Activated CD4-positive, CD25-positive, alpha-beta regulatory T cell (primary cell): ENCODE measurements at places on chromosomes 7 and 10.

GRCh38 chr7:98913612-98914011 lies 35.3 kb downstream of the TRRAP start:
- no peak for DNase-seq

- no peak for DNase-seq
Observed at GRCh38 chr10:88901206-88901983, 21.4 kb downstream of the STAMBPL1 start.

DNA sequence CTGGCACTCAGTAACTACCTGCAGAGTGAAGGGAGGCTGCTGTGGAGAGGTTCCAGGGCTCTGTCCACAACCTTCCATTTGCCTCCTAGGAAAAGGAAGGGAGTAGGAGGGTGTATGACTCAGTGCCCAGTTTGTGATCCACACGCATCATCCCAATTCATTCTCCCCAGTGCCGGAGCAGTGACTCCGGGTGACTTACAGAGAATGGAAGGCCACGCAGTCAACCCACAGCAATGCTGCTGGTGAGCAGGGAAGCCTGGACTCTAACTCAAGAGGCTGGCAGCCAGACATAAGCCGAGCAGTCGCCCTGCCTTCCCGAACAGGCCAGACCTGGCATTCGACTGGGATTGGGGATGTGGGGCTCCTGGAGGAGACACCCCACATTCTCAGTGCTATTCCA lies 139.9 kb downstream of the SH3PXD2A start:
- no peak for DNase-seq

DNA sequence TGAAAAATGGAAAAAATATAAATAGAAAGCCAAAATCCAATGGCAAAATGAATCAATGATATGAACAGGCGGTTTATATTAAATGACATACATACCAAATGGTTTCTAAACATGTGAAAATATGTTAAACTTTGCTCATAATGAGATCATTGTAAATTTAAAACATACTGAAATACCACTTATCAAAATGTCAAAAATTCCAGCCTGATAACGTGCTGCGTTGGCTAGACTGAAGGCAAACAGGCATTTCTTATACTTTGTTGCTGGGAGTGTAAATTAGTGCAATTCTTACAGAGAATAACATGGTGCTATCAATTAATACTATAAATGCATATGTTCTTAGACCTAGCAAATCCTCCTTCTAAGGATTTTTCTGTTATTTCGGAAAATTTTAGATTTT lies 225.8 kb upstream of the FAM3C start:
- DNase-seq, result no peak

- no peak for DNase-seq
Observed at GRCh38 chr7:2107386-2108070, 125.2 kb downstream of the MAD1L1 start.

- DNase-seq, result no peak
Observed at GRCh38 chr7:155710530-155710929, 66.1 kb downstream of the RBM33 start.

- DNase-seq, result no peak
Observed at GRCh38 chr10:80694930-80695329, 157.2 kb downstream of the SH2D4B start.

- no peak for DNase-seq
Observed at GRCh38 chr7:35508623-35509400, 186.1 kb downstream of the HERPUD2 start.

DNA sequence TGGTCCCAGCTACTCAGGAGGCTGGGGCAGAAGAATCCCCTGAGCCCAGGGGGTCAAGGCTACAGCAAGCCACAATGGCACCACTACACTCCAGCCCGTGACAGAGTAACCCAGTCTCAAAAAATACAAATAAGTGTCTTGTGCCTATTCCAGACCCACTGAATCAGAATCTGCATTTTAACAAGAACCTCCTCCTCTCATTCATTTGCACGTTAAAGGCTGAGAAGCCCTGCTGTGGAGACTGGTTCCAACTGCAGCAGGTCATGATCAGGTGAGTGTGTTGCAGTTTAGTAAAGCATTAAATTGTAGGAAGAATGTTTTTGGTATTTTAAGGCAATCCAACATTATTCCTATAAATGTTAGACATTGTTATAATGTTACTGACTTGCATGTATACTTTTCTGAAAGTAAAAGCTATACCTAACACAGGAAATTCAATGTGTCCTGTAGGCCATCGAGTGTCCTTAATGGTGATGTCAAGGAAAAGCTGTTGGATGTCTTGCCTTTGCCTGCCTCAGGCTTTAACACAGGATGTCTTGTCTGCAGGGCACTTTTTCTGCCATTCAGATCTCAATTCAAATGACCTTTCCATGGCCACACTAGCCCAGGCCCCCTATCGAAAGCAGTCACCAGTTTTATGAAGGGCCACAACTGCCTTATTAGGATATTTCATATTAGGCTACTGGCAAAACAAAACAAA lies 30.4 kb downstream of the MKRN1 start:
- DNase-seq, result no peak

GRCh38 chr7:107564553-107565298 lies 955 bp downstream of the DUS4L start:
- DNase-seq, result no peak

- DNase-seq, result no peak
Observed at GRCh38 chr10:60934215-60935175, 9.5 kb downstream of the RHOBTB1 start.

DNA sequence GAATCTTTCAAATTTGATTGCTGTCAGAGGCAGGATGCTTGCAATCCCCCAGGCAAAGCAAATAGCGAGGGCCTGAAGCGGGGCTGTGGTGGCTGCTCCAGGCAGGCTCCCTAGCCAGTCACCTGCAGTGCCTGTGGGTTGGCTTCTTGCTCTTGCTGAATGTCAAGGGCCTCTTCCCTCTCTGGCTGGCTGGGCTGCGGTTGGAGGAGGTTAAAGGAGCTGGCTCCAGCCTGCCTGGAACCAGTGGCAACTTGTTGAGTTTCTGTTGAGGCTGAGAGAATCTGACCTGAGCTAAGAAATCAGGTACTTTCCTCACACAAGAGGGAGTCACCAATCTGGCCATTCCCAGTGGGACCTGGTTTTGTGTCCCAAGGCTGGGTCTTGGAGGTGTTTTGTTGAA lies 134.7 kb downstream of the TMEM178B start:
- no peak for DNase-seq

DNA sequence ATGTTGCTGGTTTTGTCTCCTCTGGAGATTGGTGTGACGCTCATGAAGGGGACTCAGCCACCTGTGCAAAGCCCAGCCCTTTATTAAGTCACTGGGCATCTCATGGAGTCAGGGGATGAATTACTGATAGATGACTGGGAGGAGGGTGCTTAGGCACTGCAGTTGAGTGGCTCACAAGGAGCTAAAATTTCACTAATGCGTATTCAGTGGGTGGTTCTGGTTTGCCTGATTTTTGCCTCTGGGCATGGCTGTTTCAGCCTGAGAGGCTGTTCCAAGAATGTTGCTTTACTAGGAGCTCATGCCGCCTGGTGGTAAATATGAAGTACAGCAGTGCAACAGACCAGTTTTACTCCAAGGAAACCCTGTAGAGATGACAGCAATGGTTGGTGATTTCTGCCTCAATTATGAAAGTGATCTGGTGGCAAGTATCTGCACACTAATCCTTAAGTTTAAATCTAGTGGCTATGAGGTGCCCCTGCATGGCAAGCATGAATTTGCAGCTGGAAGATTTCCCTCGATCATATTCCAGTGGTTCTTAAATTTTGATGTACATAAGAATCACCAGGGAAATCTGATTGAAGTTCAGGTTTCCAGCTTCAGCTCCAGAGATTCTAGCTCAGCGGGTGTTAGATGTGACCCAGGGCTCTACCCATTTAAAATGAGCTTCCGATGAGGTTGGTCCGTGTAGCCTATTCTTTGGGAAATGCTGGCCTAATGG lies 19.9 kb downstream of the ACTA2 start:
- peak; percentile 3 for DNase-seq

- no peak for DNase-seq
Observed at GRCh38 chr10:76252733-76253132, 821.3 kb downstream of the LRMDA start.

GRCh38 chr7:1160670-1161021 lies 650 bp upstream of the ZFAND2A start:
- no peak for DNase-seq

GRCh38 chr10:129964611-129965424 lies 744 bp upstream of the EBF3 start:
- no peak for DNase-seq

DNA sequence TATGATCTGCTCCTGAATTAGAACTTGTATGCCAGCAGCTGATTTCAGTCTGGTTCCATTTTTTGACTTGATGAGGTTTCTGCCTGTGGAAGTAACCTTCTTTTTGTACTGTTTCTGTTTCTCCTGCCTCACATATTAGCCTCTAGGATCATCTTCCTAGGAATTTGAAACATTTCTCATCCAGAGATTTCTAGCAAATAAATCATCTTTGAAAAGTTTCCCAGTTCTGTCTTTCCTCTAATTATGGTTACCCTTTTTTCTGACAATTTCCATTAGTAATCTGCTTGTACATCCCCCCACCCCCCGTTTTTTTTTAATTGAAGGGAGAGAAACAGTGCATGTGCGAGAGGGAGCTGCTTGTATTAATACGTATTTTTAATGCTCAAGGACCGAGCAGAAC lies 92.2 kb downstream of the NRF1 start:
- DNase-seq, result no peak

DNA sequence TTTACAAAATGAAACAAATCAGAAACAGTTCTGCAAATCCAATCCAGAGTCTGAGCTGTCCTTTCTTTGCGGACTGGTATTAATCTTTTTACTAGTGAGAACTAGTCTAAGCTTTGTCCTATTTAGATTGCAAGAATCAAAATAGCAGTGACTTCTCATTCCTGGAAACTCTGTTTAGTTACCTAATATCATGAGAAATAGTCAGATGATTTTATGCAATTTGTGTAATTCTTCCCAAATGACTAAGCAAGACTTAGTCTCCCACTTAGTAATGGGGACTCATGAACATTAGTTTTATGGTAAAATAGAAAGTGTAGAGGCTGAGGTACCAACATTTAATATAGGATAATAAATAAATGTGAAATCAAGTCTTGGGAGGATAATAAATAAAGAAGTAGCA lies 341.3 kb downstream of the DNAJB9 start:
- DNase-seq, result no peak

DNA sequence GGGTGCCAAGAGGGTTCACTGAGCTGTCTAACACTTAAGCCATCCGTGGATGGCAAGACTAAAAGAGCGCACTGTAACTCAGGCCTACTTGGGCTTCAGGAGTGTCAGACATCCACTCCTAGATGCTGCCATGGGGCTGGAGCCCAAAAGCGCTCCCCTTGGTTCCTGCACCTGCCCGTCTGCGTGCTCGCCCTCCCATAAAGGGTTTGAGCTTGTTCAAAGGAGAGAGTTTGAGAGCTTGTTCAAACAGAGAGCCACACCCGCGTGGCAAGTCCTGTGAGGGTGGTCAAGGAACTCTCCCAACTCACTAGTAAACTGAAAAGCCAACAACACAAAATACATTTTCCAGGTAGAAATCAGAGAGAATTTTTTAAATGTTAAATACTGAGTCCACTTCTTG lies 256.7 kb downstream of the SEMA3A start:
- DNase-seq, result no peak

GRCh38 chr7:6442114-6442513 lies 5.6 kb downstream of the DAGLB start:
- no peak for DNase-seq

- DNase-seq, result no peak
Observed at GRCh38 chr7:19798986-19799385, 25.6 kb upstream of the TMEM196 start.

- no peak for DNase-seq
Observed at GRCh38 chr7:27784399-27785053, 44.6 kb downstream of the TAX1BP1 start.

DNA sequence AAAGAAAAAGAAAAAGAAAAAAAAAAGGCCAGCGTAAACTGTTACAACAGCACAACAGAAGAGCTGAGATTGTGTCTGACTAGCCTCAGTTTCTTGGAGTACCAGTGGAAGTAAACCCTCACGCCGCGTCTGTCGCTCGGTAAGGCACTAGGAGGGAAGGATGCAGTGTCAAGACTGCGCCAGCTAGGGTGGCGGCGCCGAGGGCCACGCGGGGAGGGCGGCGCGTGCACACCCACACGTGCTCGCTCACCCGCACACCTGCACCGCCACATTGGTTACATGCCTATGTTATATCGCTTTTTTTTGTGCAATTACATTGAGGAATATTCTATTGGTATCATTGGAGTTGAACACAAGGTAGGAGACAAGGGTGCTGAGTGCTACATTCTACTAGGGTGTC lies 48.2 kb downstream of the CLEC2L start:
- no peak for DNase-seq

GRCh38 chr7:372932-373791 lies 83.2 kb downstream of the FOXL3 start:
- no peak for DNase-seq

DNA sequence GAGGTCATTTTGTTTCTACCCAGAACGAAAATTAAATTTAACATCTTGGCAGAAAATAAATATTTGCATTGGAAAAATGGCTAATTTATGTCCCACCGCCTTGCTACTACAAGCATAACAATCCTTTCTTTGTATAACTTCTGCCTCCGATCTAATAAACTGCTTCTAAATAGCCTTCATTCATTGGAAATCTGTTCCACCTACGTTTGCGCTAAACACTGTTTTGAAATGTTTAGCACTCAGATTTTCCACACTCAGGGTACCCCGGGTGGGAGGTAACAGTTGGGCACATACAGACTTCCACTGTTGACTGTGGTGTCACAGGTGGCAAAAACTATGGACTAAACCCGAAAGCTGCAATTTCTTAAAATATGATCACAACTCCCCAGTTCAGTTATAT lies 96.4 kb downstream of the FGFR2 start:
- DNase-seq, result no peak

- DNase-seq, result no peak
Observed at GRCh38 chr10:78847485-78847884, 221.3 kb upstream of the ZMIZ1 start.

DNA sequence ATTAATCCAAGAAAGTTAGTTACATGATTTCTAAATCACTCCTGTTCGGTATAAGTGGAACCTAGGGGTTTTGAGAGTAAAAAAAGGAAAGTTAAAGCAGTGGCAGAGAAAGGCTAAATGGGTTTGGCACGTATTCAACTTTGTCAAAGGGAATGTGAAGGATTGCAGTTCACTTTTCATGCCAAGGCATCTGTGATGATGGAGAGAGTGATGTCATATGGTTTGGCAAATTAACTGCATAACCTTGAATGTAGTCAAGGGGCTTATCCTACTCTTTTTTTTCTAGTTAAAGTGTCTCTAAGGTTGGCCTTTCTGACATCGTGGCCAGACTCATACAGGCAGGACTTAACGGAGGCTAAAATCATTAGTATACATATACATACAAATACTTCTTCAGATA lies 277.8 kb downstream of the EXOC4 start:
- no peak for DNase-seq

- DNase-seq, result no peak
Observed at GRCh38 chr7:106393564-106394251, 108.9 kb upstream of the NAMPT start.

- DNase-seq, result no peak
Observed at GRCh38 chr10:122021379-122021778, 32.4 kb downstream of the TACC2 start.

DNA sequence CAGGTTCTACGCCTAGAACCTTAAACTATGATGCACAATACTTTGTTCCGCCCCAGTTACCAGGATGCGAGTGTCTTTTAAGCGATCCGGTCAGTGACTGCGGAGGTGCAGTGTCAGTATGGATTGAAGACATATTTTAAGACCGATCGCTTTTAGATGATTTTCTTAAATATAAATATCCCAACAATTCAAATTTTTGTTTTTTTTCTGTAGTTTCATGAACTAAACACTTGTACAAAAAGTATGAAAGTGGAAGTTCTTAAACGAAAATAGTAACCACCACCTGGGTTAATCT lies 835 bp downstream of the COMMD3 start:
- DNase-seq, result no peak

- no peak for DNase-seq
Observed at GRCh38 chr7:150969475-150969874, 8.6 kb downstream of the KCNH2 start.
